ENCODE measurements at places on chromosomes 2 and 18.

DNA sequence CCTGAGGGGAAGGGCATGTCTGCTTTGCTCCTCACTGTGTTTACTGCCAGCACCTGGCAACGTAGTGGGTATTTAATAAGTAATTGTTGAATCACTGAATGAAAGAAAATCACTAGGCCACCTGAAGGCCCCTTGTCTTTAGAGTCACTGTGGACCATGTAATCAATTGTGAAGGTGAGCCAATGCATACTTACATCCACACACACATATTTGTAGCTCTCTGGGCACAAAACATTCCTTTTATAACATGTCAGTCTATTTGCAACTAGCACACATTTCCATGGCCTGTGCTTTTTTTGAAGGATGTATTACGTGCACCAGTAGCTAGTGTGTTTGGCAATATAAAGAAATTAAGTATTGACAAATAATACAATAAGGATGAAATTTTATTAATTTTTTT lies 11.2 kb downstream of the ATP8B1 start:
- DNase-seq = no peak

DNA sequence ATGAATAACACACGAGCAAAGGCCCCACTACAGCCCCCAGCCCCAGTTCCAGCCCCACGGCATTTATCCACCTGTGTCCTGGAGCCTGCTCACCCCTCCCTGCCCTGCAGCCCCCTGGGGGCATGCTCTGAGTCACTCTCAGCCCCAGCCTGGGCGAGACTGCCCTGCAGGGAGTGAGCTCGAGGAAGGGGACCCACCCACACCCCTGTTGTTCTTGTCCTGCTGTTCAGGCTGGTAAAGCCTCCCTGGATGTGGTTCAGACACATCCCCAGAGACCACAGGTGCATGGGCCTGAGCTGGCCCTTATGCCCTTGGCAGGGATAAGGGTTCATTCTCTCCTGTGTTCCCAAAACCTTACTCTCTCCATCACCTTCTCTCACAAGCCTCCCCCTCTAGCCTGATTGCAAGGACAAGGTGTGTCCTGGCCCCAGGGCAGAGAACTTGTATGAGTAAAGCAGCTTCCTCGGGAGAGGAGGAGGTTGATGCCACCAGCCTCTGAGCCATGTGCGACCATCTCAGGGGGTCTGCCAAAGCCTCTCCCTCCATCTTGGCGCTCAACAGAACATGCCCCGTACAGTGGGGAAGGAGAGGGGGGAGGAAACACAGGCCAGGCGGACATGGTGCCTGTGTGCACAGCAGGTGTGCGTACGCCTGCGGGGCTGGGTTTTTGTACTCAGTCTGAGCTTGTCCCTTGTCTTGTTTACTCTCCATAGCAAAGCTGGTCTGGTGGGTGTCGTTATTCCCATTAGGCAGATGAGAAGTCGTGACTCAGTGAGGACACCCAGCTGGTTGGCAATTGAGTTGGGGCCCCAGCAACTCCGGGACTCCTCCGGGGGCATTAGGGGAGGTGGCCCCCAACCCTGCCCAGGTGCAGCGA lies 64.4 kb downstream of the CIB4 start:
- no peak for DNase-seq

DNA sequence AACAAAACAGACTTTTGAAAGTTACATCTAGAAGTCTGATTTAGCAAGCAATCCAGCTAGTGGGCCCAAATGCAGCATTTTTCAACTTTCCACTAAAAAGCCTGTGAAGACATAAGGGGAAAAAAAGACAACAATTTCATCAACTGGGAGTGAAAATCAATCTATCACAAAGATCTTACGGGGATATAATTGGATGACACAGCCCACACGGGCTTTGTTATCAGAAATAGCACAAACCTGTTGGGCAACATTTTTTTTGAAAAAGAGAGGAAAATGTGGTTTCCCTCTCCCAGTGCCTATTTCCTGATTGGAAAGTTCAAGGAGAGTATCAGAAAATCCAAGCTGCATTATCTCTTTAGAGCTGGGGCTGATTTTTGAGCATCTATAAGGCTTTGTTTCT lies 132.7 kb downstream of the EVA1A start:
- DNase-seq = no peak

GRCh38 chr2:1546023-1546591 lies 132.8 kb downstream of the TPO start:
- DNase-seq = peak; percentile 51

GRCh38 chr2:143329288-143329687 lies 200.1 kb downstream of the ARHGAP15 start:
- no peak for DNase-seq

- no peak for DNase-seq
These were observed 16.7 kb downstream of the BCL11A start for GRCh38 chr2:60536746-60537145.

- no peak for DNase-seq
These were observed 34.5 kb downstream of the GLI2 start for GRCh38 chr2:120770176-120770575.

DNA sequence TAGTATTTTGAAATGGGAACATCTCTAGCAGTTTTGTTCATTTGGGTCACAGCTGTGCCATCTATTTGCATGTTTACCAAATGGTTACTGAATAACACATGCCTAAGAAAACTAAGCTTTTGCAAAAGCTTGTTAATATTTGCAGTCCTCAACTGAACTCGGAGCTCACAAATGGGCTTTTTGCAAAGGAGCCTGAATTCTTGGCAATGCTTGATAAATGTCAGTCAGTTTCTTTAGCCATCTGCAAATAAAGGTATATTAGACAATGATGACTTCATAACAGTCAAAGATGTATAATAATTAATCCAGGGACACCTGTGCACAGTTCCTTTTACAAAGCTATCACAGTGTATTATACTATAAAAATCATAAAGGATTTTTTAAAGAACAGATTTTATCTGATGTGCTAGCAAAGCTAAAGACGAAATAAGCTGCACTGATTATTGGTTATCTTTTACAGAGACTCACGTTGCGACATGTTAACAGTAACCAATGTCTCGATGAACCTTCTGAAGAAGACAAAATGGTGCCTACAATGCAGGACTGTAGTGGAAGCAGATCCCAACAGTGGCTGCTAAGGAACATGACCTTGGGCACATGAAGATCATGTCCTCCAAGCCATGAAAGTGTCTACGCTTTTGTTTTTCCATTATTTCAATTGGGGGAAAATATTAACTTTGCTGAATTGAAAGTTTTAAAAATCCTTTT lies 248.4 kb upstream of the KCNJ3 start:
- DNase-seq = no peak
